Muscle of arm (tissue), 14 donors: ENCODE measurements at places on chromosomes 1 and 21. TPM values are rescaled to one million over a fixed set of nuclear protein-coding genes. Genes with fewer than 3 reads are reported as not detected.

DNA sequence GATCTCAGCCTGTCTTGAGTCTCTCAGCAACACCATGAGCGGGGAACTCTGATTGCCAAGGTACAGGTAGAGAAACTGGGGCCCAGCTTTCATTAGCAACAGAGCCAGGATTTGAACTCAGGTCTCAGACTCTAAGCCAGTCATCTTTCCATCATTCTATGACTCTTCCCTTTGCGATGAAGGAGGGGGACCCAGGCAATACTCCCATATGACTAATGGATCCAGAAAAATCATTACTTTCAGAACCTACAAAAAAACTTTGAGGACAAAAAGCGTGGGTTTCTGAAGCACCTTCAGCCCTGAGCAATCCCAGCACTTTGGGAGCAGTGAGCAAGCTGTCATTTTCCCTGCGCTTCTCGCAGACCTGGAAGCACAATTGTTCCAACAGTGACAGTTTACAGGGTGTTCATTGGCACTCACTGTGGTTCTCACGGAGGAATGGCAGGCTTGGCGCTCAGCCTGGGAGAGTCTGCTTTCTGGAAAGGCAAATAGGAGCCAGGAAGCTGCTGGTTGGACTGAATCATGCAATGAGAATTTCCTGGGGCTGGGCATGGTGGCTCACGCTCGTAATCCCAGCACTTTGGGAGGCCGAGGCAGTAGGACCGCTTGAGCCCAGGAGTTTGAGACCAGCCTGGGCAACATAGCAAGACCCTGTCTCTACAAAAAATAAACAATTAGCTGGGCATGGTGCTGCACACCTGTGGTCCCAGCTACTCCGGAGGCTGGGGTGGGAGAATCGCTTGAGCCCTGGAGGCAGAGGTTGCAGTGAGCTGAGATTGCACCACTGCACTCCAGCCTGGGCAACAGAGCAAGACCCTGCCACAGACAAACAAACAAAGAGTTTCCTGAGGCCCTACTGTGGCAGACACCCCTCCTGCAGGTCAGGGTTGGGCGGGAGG is 40.1 kb downstream of the SLC2A7 start:
- peak; percentile 38 for DNase-seq

The KIF1B gene
- 211 TPM for polyA plus RNA-seq

The TMCC2 gene
- 17.6 TPM for polyA plus RNA-seq

GRCh38 chr1:228336308-228337030 is 70.2 kb downstream of the TRIM11 start:
- no peak for DNase-seq

DNA sequence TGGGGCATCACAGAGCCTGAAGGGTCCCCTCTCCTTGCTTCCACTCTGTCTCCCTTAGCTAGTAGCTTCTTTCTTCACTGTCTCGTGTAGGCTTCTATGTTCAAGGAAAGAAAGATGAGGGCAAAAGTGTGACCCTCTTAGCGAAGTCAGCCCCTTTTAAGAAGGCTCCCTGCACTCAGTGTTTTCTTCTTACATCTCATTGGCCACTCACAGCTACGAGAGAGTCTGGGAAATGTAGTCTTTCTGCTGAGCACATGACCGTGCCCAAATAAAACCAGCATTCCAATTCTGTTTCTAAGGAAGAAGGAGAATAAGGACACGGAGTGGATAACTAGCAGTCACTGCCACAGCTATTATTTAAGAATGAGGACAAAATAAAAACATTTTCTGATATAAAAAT is 104.9 kb upstream of the TNR start:
- DNase-seq = no peak

The NDC1 gene
- polyA plus RNA-seq = 12.2 TPM

The PODN gene
- not detected for polyA plus RNA-seq

DNA sequence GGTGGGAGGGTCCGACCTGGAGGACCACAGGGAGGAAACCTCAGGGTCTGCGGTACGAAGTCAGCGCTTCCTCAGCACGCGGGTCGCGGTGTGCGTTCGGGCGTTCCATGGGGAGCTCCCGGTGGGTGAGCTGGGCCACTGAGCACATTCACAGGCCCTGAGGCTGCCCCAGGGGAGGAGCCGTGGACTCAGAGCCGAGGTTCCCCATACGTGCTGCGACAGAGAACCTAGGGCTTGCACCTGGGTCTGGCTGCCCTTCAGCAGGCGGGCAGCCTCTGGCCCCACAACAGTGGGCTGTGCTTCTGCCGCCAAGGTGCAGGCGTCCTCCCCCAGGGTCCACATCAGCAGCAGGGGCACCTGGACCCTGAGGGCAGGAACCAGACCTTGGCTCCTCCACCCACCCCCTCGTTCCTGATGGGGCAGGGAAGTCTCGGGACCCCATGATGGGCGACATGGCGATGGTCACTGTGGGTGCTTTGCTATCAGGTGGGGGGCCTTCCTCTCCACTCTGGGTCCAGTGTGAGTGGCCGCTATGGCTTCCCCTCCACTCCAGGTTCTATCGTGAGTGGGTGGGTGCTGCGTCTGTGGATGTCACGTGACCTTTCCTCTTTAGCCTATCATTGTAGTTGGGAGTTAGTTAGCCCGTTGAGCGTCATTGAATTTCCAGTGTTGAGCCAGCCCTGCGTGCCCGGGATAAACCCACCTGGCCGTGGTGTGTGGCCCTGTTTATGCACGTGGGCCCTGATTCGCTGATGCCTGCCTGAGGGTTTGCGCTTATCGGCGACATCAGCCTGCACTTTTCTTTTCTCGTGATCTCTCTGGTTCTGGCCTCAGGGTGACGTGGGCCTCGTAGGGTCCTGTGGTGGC is 27.9 kb downstream of the FTCD start:
- DNase-seq = no peak

DNA sequence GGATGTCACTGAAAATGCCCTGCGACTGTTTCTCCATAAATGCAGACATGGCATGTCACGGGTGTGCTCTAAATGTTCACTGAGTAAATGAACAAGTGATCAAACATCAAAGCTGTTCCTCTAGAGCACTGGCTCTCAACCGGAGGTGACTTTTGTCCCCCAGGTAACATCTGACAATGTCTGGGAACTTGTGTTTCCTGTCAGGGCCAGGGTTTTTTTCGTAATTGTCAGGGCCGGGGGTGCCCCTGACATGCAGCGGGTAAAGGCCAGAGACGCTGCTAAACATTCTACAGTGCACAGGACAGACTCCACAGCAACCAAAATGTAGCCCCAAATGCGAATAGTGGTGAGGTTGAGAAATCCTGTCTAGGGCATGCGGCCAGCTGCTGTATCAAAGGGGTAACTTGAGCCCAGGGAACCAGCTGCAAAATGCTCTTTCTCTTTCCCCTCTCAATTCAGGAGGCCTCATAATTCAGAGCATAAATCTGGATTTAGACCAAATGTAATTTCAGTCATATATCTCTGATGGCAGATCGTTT is 2.0 kb downstream of the ALDH4A1 start:
- no peak for DNase-seq

DNA sequence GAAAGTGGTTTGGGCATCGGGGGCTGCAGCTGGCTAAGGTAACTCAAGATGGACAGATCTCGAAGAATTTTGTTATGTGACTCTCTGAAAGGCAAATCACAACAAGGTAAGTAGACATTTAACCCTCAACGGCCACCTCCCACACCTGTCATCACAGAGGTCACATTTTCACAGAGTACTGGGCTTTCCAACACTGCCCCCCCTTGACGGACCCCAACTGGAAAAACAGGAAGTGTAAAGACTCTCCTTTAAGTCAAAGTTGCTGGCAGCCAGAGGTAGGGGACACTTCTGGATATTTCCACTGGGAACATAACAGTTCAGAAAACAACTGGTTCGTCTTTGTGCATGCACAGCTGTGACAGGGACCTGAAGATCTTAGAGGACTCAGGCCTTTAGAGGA is 22.3 kb downstream of the NOL9 start:
- DNase-seq = no peak

The S100A1 gene
- 14.4 TPM for polyA plus RNA-seq

DNA sequence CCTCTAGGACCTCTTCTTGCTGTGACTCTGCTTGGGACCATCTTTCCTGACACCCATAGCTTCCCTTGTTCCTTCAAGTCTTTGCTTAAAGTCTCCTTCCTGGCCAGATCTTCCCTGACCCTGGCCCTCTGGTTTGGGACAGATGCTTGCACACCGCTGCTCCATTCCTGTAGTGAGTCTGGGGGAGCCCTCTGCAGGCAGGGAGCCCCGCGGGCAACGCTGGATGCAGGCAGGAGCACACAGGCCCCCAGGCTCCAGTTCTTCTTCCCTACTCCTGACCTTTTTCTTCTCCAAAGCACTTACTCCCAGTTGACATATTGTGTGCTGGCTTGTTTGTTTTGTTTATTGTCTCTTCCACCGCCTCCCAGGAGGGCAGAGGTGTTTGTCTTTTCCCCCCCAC is 413.4 kb downstream of the CAMTA1 start:
- DNase-seq = no peak

DNA sequence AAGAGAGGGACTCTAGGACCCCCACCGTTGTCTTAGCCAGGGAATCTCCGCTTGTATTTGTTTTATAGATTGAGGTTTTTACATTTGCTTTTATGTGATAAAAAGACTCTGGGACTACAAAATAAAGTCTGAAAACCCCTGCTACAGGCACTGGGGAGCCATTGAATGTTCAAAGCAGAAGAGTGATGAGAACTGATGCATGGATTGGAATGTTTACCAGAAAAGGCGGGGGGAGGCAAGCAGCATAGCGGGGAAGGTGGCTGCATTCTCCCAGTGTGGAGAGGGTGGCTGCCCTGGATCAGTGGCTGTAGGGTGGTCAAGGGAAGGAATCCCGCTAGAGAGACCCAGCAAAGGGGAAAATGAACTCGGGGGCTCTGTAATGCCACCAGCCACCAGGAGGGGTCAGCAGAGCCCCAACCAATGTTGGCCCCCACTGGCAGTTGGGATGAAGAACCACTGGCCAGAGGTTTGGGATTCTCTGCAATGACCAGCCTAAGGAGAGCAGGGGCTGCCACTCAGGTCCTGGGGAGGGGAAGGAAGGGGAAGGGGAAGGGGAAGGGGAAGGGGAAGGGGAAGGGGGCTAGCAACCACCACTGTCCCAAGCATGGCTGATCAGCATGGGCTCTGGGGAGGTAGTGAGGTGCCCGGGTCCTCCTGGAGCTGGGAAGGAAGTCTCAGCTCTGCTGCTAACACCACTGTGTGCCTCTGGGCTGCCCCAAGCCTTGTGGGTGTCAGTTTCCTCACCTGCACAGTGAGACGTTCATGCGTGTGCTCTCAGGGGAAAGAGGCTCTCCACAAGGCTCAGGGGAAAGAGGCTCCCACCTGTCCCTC is 19.2 kb upstream of the PEF1 start:
- DNase-seq = peak; percentile 68

DNA sequence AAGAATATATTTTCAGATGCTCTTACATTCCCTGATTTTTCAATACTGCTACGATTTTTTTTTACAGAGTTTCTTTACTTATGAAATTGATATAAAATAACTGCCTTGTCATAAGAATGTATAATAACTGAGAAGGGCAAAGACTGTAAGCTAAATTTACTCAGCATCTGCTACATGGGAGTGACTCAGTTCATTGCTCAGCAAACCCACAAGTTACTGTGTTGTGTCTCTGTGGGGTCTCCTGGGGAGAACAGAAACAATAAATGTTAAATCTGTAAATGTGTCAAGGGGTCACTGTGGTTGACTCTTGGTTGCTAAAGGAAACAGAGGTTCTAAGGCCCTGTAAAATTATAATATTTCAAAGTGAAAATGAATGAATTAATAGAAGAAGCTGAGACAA is 210.3 kb upstream of the CACYBP start:
- no peak for DNase-seq

DNA sequence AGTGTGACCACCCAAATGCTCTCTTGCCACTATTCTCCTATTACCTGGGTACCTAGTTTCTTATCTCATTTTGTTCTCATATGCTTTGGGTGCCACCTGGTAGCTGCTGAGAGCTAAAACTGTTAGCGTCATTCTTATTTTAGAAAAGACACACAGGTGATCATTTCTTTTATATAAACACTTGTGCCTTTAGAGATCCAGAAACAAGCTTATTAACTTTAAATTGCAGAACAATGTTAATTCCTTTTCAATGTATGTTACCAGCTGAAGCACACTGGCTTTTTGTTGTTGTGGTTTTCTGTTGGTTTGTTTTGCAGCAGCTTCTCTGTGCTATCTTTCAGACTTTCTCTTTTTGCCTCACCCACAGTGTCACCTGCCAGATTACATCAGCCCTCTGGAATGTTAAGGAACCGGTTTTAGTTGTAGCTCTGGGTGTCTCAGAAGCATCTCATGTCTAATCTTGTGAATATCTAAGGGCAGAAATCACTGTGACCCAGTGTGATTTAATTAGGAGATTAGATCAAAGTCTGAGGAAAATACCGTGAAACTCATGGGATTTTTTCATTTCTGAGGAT is 43.4 kb upstream of the SLC19A2 start:
- DNase-seq = no peak

The IGSF9 gene
- 8.4 TPM for polyA plus RNA-seq

- no peak for DNase-seq
Observed at GRCh38 chr1:65812065-65812464, 19.4 kb downstream of the PDE4B start.

The OR2L3 gene
- not detected for polyA plus RNA-seq

- DNase-seq = peak; percentile 64
Observed at GRCh38 chr1:70509996-70510876, 99.2 kb downstream of the CTH start.

The EYA3 gene
- polyA plus RNA-seq = not detected

The LGR6 gene
- polyA plus RNA-seq = 1.5 TPM

GRCh38 chr1:6409053-6409452 is 10.7 kb downstream of the HES2 start:
- no peak for DNase-seq

The UBL4B gene
- polyA plus RNA-seq = not detected

DNA sequence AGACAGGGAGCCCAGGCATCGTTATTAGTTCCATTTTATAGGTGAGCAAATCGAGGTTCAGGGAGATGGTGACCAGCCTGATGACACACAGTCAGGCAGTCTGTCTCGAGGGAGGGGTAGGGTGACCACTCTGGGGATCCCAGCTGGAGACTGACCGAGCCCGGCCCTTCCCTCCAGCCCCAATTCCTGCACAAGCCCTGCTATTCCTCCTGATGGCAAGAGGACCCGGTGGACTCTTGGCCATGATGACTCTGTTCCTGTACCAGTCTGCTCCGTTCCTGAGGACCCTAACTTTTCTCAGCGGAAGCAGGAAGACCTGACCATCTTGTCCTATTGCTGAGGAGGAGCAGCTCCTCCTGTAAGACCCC is 391 bp downstream of the AGT start:
- DNase-seq = no peak

- DNase-seq = no peak
Observed at GRCh38 chr21:21195417-21195943, 197.3 kb downstream of the NCAM2 start.

The CLCA4 gene
- polyA plus RNA-seq = not detected

The NTPCR gene
- 37.7 TPM for polyA plus RNA-seq

- no peak for DNase-seq
Observed at GRCh38 chr1:61424382-61424781, 300.6 kb downstream of the TM2D1 start.

GRCh38 chr1:32068957-32069588 is 3.7 kb upstream of the TMEM39B start:
- no peak for DNase-seq

The INSRR gene
- 0.83 TPM for polyA plus RNA-seq

DNA sequence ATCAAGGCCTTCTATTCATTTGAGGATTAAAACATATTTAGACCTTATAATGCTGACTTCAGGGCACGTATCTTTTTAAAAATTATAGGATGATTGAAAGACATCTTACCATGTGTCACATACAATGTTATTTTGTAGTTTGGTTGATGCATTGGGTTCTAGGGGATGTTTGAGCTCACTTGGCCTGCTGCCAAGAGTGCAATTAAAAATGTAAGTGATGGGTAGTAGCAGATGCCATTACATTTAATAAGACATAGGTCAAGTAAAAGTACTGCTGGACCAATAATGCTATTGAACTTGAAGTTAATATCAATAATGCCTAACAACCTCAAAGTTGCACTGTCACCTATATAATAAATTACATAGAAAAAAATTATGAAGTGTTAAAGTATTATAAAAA is 616.5 kb upstream of the RGS18 start:
- DNase-seq = no peak
